SJSA1 (cell line): ENCODE measurements at places on chromosomes 5 and 9.
A peak's percentile ranks its signal among the peaks of the same experiment; 100 is the strongest.

- peak; percentile 86 for DNase-seq
Observed at GRCh38 chr5:115842089-115842935, 577 bp downstream of the AP3S1 start.

DNA sequence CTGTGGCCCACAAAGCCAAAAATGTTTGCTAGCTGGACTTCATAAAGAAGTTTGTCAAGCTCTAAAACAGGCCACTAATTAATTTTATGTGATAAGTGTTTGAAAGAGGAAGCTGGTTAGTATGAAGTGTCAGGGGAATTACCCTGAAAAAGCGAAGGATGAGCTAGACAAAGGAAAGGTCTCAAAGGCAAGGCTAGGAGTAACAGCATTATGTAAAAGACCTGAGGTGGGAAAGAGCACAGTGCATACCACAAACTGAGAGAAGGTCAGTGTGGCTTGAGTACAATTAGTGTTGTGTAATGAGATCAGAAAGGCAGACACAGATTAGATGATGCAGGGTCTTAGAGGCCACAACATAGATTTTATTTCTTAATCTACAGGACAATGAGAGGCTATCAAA, 29.6 kb downstream of the RC3H2 start:
- no peak for DNase-seq

DNA sequence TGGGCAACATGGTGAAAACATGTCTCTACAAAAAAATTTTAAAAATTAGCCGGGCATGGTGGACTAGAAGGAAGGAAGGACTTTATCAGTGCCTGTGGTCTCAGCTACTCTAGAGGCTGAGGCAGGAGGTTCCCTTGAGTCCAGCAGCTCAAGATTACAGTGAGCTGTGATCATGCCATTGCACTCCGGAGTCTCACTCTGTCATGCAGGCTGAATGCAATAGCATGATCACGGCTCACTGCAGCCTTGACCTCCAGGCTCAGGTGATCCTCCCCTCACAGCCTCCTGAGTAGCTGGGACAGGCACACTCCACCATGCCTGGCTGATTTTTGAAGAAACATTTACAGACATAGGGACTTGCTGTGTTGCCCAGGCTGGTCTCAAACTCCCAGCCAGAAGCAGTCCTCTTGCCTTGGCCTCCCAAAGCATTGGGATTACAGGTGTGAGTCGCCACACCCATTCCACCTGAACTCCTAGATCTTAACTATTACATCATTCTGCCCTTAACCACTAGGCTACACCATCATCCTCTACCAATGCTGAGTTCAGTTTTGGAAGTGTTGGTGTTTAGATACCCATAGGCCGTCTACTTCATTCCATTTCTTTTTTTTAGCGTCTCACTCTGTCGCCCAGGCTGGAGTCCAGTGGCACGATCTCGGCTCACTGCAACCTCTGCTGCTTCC, 2.0 kb upstream of the URM1 start:
- DNase-seq, result no peak

- no peak for DNase-seq
Observed at GRCh38 chr5:6805841-6806240, 92.6 kb downstream of the TENT4A start.

GRCh38 chr9:69932901-69933300, 110.7 kb upstream of the MAMDC2 start:
- no peak for DNase-seq

DNA sequence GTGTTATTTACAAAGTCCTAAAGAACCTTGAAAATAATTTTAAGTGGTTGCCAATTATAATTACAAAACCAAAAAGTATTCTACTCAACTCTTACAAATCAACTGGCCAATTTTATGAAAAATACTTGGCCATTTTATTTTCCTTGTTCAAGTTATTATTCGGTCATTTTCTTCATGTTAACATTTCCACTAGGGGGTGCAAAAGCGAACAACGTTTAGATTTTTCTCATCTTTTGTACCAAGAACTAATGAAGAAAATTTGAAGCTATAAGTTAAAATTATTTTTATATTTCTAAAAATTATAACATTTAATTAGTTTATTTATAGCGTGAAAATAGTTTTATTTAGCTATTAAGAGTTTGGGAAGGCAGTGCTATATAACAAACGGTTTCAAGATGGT, 1453.3 kb downstream of the MAT2B start:
- DNase-seq, result no peak

- DNase-seq, result no peak
Observed at GRCh38 chr5:125348221-125348692, 601.8 kb upstream of the ZNF608 start.

- DNase-seq, result peak; percentile 6
Observed at GRCh38 chr9:79233542-79233941, 338.2 kb upstream of the TLE4 start.

GRCh38 chr5:24817966-24818365, 173.2 kb upstream of the CDH10 start:
- DNase-seq, result no peak

DNA sequence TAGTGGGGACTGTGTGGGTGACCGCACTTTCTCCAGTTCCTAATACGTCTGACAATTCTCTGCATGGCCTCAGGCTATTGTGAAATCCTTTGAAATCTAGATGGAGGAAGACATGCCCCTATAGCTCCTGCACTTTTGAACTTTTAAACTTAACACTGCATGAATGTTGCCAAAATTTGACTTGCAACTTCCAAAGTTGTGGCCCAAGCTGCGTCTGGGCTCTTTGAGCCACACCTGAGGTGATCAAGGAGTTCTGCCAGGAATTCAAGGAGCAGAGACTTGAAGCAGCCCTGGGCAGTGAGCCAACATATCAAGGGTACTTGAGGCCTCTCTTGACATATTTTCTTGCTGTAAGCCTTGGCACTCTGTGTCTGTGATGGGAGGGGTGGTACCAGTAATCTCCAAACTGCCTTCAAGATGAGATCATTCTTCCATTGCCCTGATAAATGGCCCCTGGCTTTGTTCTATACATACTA, 1336.1 kb upstream of the CDH9 start:
- DNase-seq, result no peak

GRCh38 chr5:117235786-117236185, 661.2 kb upstream of the SEMA6A start:
- DNase-seq, result no peak

GRCh38 chr9:92725266-92725545, 39.4 kb downstream of the BICD2 start:
- DNase-seq, result no peak

GRCh38 chr5:86439593-86440110, 178.1 kb upstream of the COX7C start:
- no peak for DNase-seq

DNA sequence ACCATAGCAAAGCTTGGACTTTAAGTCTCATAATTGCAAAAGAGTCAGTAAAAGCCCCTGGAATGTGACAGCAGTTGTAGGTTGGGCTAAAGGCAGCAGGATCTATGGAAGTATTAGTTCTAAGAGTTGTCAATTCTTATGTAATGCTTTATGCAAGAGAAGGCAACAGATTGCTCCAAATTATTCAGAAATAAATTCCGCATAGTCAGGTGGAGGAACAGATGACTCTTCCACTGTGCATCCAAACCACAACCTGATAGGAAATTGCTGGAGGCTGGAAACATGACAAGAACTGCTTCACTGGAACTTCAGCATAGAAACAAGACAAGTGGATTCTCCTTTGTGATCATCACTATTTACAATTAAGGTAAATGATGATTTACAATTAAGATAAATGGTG, 101.0 kb downstream of the STARD4 start:
- DNase-seq, result no peak

GRCh38 chr5:154518438-154518867, 40.4 kb upstream of the HAND1 start:
- no peak for DNase-seq

DNA sequence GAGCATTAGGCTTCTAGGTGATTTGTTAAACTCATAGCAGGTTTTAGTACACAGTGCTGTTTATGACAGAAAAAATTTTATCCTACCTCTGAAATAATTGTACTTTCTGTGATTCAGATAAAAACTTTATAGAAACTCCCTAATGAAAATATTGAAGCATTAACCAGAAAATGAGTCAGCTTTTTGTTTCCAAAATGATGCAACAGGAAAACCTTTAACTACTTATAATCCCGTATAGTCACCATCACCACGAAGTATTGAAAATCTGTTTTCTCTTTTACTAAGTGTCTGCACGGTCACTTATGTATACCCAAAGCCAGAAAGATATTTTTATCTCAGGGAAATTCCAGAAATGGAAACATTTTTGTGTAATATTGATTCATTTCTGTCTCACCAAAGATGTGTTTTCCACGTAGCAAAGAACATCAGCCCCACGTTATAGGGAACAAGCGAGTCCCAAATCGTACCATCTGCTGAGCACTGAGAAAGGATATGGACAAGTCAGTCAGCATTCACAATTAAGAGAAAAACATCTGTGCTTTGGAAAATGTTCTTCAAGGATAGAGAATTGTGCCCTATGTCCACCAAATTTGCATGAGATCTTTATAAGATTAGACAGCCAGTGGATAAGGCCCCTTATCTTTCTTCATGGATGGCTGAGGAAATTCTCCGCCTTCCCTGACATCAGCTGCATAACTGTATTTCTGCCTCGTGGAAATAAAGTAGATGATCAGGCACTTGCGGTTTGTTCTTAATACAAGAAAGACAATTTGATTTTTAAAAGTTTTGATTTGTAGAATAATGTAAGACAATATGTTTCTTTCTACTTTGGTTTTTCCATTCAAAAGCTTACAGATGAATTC, 41.9 kb downstream of the TNFAIP8 start:
- no peak for DNase-seq

- DNase-seq, result no peak
Observed at GRCh38 chr5:36172599-36172998, 20.7 kb downstream of the SKP2 start.

DNA sequence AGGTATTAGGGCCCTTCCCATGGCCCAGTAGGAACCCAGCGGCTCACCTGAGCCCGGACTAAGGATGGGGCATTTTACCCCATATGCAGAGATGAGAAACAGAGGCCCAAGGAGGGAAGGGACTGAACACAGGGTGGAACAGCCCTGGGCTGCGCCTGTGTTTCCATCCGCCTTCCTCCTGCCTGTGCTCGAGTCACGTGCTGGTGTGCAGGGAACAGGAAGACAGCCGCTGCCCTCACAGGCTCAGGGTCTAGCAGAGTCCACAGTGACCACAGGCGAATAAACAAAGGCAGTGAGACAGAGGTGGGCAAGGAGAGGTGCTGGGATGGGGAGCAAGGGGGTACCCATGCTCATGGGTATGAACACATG, 129.4 kb downstream of the C9orf50 start:
- DNase-seq, result no peak

- no peak for DNase-seq
Observed at GRCh38 chr9:87878989-87879511, 3.6 kb upstream of the SPATA31E1 start.

- no peak for DNase-seq
Observed at GRCh38 chr5:53730943-53731342, 170.5 kb downstream of the NDUFS4 start.
